ENCODE measurements at places on chromosomes 1 and 21. TPM values are rescaled to one million over a fixed set of nuclear protein-coding genes. Genes with fewer than 3 reads are reported as not detected.
A peak's percentile ranks its signal among the peaks of the same experiment; 100 is the strongest.

GRCh38 chr1:85612704-85613361, 32.3 kb downstream of the CCN1 start:
- no peaks in the 10 kb centered on the region for H3K27me3 ChIP-seq
- no peak overlapping the region for H3K4me3 ChIP-seq
- H3K4me1 ChIP-seq, result peaks cover 6% of the 10 kb centered on the region
- H3K27ac ChIP-seq, result no peak overlapping the region

GRCh38 chr21:43345746-43346409, 81.1 kb downstream of the SIK1 start:
- H3K36me3 ChIP-seq, result no peaks in the 10 kb centered on the region
- H3K4me3 ChIP-seq, result no peak overlapping the region
- no peak for DNase-seq
- no peak overlapping the region for H3K27ac ChIP-seq

DNA sequence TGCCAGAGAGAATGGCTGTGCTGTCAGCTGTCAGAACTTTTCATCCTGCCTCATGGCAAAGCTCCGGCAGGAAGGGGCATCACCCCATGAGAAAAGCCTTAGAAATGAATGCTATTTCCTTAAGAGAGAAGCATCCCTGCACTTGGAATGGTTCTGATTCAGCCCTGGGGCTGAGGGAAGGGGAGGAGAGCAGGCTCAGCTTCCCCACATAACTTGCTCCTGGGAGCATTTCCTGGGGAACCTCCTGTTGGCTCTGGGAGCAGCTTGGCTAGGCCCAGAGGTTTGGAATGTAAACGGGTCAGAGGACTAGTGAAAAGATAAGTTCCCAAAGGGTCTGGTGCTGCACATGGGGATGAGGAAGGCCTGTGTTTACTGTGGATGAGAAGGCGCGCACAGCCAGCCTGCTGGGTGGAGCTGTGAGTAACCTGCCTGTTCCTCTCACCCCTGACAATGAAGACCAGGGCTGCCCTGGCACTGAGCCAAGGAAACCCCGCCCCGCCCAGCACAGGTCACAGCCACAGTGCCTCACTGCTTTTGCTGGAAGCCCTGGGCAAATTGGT, 5.0 kb downstream of the PRELP start:
- H3K4me3 ChIP-seq, result no peak overlapping the region
- H3K27ac ChIP-seq, result no peak overlapping the region
- DNase-seq, result peak; percentile 59
- H3K27me3 ChIP-seq, result no peaks in the 10 kb centered on the region
- H3K36me3 ChIP-seq, result no peaks in the 10 kb centered on the region

DNA sequence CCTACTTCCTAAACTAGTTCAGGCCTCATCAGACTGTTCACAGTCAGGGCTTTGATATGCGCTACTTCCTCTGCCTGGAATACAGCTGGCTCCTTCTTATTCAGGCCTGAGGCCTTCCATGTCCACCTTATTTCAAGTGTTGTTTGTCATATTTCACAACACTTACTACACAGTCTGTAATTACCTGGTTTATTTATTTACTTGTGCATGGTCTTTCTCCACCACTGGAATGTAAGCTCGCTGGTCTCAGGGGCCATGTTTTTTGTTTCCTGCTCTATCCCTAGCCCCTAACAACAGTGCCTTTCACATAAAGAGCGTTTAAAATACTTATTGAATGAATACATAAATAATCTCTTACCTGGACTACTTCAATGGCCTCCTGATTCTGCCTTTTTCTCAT, 4.6 kb upstream of the SRSF4 start:
- no peak overlapping the region for H3K4me3 ChIP-seq
- H3K27ac ChIP-seq, result peak overlapping the region; percentile 41
- peaks cover 5% of the 10 kb centered on the region for H3K4me1 ChIP-seq
- no peak for DNase-seq
- H3K36me3 ChIP-seq, result peaks cover 6% of the 10 kb centered on the region

- H3K27me3 ChIP-seq, result no peaks in the 10 kb centered on the region
- peaks cover 10% of the 10 kb centered on the region for H3K36me3 ChIP-seq
- no peak overlapping the region for H3K27ac ChIP-seq
- no peak for DNase-seq
- H3K4me1 ChIP-seq, result 0 out of 2 replicates have a peak, but pooled peaks cover 2% of the 10 kb centered on the region
Observed at GRCh38 chr1:36133484-36133883, 8.5 kb upstream of the COL8A2 start.

DNA sequence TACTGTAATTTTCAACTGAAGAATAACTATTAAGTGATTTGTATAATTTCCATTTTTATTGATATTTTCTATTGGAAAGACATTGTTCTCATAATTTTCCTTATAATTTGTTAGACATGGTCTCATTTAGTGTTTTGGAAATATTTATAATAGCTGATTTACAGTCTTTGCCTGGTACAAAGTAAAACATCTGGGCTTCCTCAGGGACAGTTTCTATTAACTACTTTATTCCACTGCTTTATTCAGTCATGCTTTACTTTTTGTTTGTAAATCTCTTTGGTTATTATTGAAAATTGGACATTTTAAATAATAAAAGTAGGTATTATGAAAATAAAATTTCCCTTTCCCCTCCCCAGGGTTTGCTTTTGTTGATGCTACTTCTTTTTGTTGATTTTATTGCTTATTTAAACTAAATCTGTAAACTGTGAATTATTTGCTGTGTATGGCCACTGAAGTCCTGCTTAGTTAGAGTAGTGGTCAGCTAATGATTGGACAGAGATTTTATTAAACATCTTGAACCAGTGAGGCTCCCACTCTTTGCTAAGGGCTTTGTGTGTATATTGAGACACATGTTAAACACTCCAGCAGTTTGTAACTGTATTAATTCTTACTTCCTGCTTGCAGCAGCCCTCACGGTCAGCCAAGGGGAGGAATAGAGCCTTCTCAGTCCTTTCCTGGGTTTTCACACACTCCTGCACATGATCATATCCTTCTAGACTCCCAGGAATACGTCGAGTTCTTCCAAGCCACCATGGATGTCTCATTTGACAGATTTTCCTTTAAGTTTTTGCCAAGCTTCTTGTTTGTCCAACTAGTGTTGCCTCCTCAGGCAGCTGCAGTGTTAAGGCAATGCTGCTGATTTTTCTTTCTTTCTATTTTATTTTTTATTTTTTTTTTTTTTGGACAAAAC, 994.6 kb upstream of the PRMT6 start:
- H3K36me3 ChIP-seq, result no peaks in the 10 kb centered on the region
- no peaks in the 10 kb centered on the region for H3K4me1 ChIP-seq
- H3K4me3 ChIP-seq, result no peak overlapping the region
- H3K27ac ChIP-seq, result no peak overlapping the region
- H3K27me3 ChIP-seq, result no peaks in the 10 kb centered on the region

- H3K4me3 ChIP-seq, result no peak overlapping the region
- peaks cover 8% of the 10 kb centered on the region for H3K4me1 ChIP-seq
- H3K27ac ChIP-seq, result no peak overlapping the region
Observed at GRCh38 chr1:163535401-163535800, 213.6 kb downstream of the NUF2 start.

- H3K4me3 ChIP-seq, result no peak overlapping the region
- no peaks in the 10 kb centered on the region for H3K27me3 ChIP-seq
- H3K4me1 ChIP-seq, result no peaks in the 10 kb centered on the region
- H3K36me3 ChIP-seq, result no peaks in the 10 kb centered on the region
- DNase-seq, result no peak
Observed at GRCh38 chr1:1596493-1597274, 3.3 kb downstream of the FNDC10 start.

GRCh38 chr1:161816201-161816600, 50.1 kb downstream of the ATF6 start:
- no peak for DNase-seq
- H3K4me1 ChIP-seq, result no peaks in the 10 kb centered on the region
- peaks cover under 1% of the 10 kb centered on the region for H3K36me3 ChIP-seq

GRCh38 chr1:224988042-224988441, 58.6 kb downstream of the DNAH14 start:
- H3K27me3 ChIP-seq, result no peaks in the 10 kb centered on the region
- H3K4me1 ChIP-seq, result no peaks in the 10 kb centered on the region
- no peak overlapping the region for H3K27ac ChIP-seq

DNA sequence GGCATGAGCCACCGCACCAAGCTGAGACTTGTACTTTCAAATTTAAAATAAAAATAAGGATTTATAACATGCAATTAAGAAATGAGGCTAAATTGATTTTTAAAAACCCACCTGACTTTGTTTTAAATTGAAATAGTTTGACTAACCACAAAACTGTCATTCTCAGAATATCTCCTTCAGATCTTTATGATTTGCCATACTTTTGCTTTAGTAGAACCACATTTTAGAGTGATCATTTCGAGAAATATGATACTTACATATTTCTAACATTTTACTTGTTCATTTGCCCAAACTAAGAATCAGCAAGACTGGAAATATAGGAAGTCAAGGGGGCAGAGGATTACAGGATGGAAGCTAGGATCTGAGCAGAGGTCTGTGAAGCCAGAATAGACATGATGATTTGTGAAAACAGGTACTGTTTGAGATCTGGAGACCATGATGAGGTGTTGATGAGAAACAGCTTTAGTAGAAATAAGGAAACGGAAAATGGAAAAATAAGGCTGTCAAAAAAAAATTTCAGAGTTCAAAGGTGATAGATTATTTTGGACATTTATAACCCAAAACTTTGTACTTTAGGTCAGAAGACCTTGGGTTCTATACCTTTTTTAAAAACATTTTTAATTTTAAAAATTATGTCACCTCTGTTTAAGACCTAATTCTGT, 44.8 kb downstream of the GIPC2 start:
- H3K27me3 ChIP-seq, result no peaks in the 10 kb centered on the region
- no peak overlapping the region for H3K27ac ChIP-seq
- no peaks in the 10 kb centered on the region for H3K4me1 ChIP-seq
- no peak for DNase-seq

DNA sequence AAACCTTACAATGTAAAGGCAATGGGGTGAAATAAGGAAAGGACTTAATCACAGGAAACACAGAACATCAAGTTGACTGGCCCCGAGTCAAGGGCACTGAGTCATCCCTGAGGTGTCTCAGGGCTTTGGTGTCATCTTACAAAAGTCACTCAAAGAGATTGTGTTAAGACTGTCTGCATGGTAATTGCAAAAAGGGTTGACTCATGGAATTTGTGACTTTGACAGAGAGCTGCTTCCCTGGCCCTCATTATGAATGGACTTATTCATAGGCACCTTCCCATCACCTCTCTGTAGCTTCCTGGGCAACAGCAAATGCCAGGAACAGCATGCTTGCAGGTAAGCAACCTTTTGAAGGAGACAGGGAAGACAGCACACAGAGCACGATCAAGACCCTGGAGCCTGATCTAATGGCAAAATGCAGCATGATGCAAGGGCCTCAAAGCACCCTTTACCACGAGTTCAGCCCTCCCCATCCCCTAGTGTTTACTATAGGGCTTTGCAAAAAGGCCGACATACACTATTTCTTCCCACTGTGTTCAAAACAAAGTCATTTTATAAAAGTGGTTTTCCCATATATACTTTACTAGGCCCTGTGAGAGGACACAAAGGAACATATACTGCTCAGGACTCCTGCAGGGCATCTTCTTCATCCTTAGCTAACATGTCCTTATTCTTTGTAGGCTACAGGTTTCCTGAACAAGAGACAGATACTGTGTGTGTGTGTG, 17.1 kb downstream of the ZP4 start:
- H3K27me3 ChIP-seq, result no peaks in the 10 kb centered on the region
- no peaks in the 10 kb centered on the region for H3K4me1 ChIP-seq
- no peak overlapping the region for H3K4me3 ChIP-seq

DNA sequence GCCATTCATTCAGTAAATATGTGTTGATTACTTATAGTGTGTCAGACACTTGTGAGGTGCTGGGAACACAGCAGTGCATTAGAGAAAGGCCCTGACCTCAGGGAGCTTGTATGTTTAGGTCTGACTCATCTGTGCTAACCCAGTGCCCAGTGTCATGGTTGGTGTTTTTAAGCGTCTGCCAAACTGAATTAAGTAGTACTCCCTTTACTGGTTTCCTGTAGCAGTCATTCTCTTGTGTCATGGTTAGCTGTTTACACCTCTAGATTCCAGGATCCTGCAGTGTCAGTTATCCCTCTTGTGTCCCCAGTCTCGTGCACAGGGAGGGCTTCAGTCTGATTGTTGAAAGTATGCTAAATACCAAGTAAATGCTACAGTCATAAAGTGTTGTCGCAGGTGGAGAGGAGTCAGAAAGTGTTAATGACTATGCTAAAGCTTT, 14.2 kb downstream of the UCK2 start:
- peaks cover 14% of the 10 kb centered on the region for H3K4me1 ChIP-seq
- H3K36me3 ChIP-seq, result peaks cover 4% of the 10 kb centered on the region
- no peak overlapping the region for H3K27ac ChIP-seq
- no peaks in the 10 kb centered on the region for H3K27me3 ChIP-seq
- DNase-seq, result no peak

DNA sequence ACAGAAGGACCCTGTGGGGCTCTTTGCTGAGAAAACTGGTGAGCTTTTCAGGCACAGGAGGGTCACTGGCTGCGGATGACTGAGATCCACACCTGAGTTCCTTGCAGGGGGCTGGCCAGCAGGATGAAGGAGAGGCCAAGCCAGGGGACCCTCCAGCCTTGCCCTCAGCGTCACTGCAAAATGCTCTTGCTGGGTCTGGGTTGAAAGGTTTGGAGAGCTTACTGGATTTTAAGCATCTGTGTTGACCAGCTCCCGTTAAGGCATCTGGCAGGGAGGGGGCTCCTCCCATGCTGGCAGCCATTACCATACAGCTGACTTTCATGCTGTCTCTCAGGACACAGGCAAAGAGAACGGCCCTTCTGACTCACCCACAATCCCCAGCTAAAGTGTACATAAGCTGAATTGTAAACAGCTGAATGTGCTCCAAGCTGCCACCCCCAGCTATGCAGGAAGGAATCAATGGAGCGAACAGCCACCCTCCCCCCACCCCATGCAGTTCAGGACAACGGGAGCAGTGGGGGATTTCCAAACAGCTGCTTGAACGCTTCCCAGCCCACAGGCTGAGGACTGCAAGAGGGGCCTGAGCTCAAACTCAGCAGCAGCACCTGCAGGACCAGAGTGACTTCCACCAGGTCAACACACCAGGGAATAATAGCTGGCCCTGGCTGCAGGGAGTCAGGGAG, 21.3 kb upstream of the A3GALT2 start:
- no peaks in the 10 kb centered on the region for H3K36me3 ChIP-seq
- peak; percentile 67 for DNase-seq
- H3K4me1 ChIP-seq, result peaks cover 10% of the 10 kb centered on the region

- DNase-seq, result no peak
- no peaks in the 10 kb centered on the region for H3K27me3 ChIP-seq
- H3K36me3 ChIP-seq, result peaks cover 3% of the 10 kb centered on the region
- H3K27ac ChIP-seq, result no peak overlapping the region
Observed at GRCh38 chr1:180854001-180854400, 58.7 kb upstream of the KIAA1614 start.

GRCh38 chr21:29812947-29813346, 126.8 kb downstream of the GRIK1 start:
- H3K36me3 ChIP-seq, result no peaks in the 10 kb centered on the region
- H3K4me3 ChIP-seq, result no peak overlapping the region
- DNase-seq, result no peak
- peaks cover 5% of the 10 kb centered on the region for H3K4me1 ChIP-seq

- H3K4me3 ChIP-seq, result peak overlapping the region; percentile 47
- no peaks in the 10 kb centered on the region for H3K27me3 ChIP-seq
- DNase-seq, result peak; percentile 63
- H3K4me1 ChIP-seq, result peaks cover 5% of the 10 kb centered on the region
- H3K36me3 ChIP-seq, result no peaks in the 10 kb centered on the region
Observed at GRCh38 chr1:6239950-6240768, 3.8 kb upstream of the HES3 start.

Gene PKP1
- total RNA-seq, result 0.09 TPM

Gene RBBP5
- total RNA-seq, result 17.3 TPM

Gene TEKT2
- total RNA-seq, result 0.20 TPM

Gene AIRE
- 0.17 TPM for total RNA-seq

Gene OR2T34
- total RNA-seq, result not detected

Gene GJB3
- 1.1 TPM for total RNA-seq

Gene SDC3
- total RNA-seq, result 25.9 TPM

Gene PLXNA2
- 0.57 TPM for total RNA-seq
